ENCODE measurements at places on chromosomes 7 and 10.
A peak's percentile ranks its signal among the peaks of the same experiment; 100 is the strongest.

GRCh38 chr7:157977717-157978496 lies 609.7 kb downstream of the PTPRN2 start:
- no peak for DNase-seq

GRCh38 chr10:101968940-101969321 lies 87.0 kb downstream of the ARMH3 start:
- DNase-seq: no peak

DNA sequence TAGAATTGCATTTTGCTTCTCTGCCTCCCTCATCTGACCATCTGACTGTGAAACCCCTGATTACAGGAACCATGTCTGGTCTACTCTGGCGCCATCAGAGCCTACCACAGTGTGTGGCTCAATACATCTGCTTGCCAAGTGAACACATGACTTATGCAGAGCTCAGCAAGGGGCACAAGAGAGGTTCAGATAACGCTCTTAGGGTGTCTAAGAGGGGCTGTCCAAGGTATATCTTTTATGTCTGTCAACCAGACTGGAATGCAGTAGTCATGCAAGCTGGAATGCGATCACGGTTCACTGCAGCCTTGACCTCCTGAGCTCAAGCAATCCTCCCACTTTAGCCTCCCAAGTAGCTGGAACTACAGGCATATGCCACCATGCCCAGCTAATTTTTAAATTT lies 10.3 kb upstream of the RRP12 start:
- no peak for DNase-seq

DNA sequence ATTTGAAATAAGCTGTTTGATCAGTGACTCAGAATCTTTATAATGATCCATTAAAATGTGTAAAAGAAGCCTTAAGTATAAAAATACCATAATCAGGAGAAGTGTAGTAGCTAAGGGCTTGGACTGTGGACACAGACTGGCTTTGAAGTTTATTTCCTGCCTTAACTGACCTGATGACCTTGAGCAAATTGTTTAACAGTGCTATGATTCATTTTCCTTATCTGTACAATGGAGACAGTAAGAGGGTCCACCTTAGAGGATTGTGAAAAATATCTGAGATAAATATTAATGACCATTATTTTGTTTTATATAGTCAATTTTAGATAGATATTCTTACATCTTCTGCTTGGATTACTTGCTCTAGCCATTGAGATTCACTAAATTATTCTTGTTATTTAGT lies 13.3 kb upstream of the RPA3 start:
- no peak for DNase-seq

DNA sequence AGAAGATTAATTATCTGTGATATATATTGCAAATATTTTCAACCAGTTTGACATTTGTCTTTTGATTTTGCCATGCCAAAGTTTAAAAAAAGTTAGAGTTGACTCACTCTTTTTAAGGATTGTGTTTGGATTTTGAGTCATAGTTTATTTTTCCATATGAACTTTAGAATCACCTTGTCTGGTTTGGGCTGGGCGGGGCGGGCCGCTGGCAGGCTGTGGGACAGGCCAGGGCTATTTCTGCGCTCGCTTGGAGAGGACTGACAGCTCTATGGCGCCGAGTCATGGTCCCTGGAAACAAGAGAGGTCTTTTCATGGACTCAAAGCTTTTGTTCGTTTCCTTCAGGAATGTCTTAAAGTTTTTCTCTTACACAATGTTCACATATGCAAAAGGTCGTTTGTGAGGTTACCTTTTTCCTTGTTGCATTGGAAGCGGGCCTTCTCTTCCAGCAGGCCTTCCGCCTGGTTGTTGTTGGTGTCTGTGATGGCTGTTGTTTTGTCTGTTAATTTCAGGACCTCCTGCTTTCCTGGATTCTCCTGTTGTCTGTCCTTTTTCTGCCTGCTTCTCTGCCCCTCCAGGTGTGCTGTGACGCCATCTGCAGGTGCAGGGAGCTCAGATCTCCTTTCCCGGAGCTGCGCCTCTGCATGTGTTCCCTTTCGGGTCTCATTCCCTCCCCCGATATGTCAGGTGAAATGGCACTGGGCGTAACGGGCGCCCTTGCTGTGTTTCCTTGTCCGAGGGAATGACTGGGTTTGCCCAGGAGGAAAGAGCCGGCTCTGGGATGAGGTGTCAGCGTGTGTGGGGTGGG lies 53.8 kb downstream of the INPP5A start:
- DNase-seq: no peak

DNA sequence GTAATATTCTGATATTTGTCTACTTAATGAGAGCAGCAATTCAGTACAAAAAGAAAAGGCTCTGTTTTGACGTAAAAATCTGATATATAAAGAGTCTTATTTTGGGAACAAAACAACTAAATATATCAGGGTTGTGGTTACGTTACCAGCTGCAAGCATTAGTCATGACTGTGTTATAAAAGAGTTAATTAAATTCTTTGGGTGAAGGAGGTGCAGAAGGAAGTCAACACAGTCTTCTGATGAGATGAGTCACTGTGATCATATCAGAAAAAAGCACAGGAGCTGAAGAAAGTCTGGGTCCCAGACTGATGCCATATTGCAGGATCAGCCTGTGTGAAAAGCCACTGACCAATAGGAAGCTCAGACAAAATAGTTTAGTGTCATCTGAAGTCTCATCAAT lies 234.3 kb upstream of the TEX47 start:
- DNase-seq: no peak

DNA sequence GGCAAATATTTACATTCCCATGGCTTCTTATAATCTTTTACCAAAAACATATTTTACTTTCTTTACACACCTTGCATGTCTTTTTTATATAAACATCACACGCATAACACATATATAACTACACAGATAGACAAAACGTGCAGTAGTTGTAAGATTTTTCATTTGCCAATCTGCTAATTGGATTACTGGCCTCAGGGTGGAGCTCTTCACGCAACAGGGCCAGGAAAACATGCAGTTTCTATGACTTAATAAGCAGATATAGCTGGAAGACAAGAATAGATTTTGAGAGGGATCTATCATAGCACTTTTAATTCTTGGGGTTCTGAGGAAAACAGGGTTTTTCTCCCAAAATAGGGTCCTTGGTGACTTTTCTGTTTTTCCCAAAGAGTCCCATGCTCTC lies 12.7 kb downstream of the ACADSB start:
- no peak for DNase-seq

DNA sequence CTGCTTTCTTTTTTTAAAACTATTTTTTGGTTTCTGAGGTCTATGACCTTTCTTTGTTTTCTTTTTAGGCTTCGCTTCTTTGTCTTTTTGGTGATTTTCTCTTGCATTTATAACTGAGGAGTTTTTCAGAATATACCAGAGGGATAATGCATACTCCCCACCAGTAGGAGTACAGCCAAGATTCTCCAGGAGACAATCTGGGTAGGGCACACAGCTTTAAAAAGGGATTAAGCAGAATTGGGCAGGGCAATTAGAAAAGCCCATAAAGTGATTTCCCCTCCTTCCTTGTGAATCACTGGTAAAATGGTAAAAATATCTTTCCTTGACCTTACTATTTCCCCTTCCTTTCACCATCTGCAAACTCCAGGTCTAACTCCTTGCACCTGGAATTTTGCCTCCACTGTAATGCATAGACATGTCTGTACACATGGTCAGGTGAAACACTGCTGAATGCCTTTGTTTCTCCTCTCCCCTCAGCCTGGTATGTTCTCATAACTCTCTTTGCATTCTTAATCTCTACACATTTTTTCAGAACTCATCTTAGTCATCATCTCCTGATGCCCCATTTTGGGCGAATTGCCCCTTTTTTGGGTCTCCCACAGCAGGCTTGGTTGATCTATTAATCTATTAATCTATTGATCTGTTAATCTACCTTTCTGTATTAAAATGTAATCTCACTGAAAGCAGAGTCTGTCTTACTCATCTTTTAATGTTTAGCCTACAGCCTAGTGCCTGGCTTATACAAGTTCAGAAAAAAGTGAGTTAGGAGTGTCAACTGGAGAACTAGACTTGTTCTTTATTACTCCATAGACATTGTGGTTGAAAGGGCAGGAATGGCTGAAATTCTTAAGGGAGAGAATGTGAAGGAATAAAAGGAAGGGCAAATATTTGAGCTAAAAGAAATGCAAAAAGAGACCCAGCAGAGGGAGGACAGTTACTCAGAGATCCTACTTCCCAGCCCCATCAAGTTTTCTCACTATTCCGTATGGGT lies 64.6 kb downstream of the MDFIC start:
- DNase-seq: no peak

- no peak for DNase-seq
These were observed 239.2 kb upstream of the FZD8 start for GRCh38 chr10:35881320-35881719.

GRCh38 chr10:102511583-102512274 lies 8.0 kb downstream of the SUFU start:
- DNase-seq: no peak

- no peak for DNase-seq
These were observed 3.3 kb upstream of the NODAL start for GRCh38 chr10:70444744-70445143.

DNA sequence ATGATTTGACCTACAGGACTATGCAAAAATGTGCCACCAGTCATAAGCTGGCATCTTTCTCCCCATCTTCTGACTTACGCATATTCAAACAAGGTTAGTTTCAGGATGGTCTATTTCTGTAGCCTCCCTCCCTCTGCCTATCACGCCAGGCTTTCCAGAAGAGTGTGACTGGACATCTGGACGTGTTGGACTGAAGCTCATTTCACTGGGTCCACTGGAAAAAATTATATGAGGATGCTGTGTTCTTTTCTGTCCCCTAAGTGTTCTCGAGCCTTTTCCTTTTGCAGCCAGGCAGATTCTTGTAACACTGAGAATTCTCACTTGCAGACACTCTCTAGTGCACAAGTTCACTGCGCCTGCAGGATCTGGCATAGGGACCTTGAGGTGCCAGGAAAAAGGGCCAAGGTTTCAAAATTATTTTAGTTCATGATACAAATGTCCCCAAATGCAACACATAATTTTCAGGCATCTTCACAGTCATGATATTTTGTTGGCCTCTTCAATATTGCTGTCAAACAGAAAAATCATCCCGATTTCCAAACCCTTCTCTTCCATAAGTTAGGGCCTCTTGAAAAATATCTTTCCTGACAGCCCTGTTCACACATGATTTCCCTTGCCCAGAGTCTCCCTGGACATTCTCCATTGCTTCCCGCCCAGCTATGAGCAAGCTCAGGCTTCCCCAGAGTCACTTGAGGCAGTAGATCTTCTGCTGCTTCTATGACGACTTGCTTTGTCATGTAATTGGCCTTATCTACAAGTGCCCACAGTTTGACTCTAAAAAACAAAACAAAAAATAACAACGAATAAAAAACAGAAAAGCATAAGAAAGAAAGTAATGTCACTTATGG lies 170.4 kb downstream of the BMPER start:
- DNase-seq: no peak

GRCh38 chr10:75744261-75744660 lies 312.8 kb downstream of the LRMDA start:
- DNase-seq: no peak

GRCh38 chr10:102713539-102713813 lies 721 bp downstream of the ARL3 start:
- DNase-seq: no peak

- DNase-seq: no peak
These were observed 133.8 kb downstream of the PON1 start for GRCh38 chr7:95190515-95190914.

DNA sequence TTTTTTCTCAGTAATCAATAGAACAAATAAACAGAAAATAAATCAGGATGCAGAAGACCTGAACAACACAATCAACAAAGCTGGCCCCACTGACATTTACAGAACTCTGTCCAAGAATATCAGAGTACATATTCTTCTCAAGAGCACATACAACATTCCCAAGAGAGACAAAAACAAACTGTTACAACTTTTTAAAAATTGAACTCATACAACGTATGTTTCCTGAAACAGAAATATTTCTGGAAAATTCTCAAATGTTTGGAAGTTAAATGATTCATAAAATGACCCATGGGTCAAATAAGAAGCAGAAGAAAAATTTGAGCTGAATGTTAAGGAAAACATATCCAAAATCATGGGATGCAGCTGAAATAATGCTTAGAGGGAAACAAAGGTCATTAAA lies 93.9 kb upstream of the VIPR2 start:
- no peak for DNase-seq

DNA sequence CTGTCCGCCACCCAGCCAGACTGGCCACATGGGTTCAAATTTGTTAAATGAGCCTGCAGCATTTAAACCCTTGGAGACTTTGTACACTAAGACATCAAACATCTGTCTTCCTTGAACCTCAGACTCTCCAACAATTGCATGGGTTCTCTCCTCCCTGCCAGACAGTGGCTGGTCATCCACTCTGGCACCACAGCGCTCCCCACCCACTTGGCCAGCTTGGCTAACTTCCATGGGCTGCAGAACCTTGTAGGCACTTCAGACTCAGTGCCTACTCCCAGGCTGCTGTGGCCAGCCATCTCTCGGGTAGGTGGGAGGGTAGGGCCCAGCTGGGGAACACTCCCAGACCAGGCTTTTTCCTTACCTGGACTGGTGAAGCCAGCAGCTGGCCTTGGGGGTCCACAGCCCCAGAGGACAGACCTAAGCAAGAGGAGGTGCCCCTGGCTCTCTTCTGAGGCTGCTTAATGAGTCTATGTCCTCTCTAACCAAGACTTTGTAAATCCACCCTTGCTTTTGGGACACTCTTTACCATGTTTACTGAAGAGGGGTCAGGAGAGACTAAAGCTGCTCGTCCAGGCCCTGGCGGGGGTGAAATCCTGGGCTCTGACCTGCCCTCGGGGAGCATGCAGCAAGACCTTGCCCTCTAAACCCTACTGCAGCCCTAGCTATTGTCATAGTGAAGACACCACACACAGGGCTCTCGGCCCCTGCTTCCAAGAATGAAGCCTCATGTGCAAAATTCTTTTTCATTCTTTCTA lies 82.7 kb downstream of the ARHGAP22 start:
- no peak for DNase-seq

DNA sequence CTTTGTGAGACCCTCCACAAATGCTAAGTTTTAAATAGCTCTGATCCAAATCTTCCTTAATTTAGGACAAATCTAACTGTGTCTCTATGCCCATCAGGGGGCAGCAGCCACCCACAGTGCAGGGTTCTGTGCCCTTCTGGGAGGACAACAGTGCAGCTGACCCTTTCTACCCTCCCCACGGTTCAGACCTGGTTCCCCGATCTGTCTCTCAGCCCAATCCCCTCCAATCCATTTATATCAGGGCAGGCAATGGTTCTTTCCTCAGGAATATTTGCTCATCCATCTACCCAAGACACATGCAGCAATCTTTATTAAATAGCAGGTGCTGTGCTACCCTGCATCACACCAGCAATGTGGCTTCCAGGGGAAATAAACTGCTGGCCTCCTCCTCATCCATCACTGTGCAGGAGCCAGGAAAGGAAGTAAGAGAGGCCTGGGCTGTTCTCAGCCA lies 4.0 kb upstream of the RBM28 start:
- DNase-seq: peak; percentile 1

- no peak for DNase-seq
These were observed 44.5 kb upstream of the CDK1 start for GRCh38 chr10:60733826-60734225.
